ENCODE measurements at places on chromosomes 1 and 21. TPM values are rescaled to one million over a fixed set of nuclear protein-coding genes. Genes with fewer than 3 reads are reported as not detected.
A peak's percentile ranks its signal among the peaks of the same experiment; 100 is the strongest.

Gene C1orf185
- total RNA-seq, result not detected

Gene TIPRL
- total RNA-seq, result 41.5 TPM

DNA sequence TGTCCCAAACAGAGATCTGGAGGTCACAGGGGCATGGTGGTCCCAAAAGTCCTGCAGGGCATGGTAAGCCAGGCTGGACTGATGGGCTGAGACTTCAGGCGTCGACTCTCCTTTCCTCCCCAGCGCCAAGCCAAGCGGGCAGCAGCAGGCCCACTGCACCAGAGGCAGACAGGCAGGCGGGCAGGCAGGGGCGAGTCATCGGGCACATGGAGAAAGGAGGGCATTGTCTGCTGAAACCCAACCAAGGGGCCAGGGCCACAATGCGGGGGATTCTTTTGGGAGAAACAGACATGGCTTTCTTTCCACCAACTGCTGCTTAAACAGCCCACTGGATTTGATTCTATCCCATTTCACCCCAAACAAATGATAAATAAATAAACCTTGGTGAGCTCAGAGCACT, 46.2 kb downstream of the TRABD2B start:
- DNase-seq, result peak; percentile 24

DNA sequence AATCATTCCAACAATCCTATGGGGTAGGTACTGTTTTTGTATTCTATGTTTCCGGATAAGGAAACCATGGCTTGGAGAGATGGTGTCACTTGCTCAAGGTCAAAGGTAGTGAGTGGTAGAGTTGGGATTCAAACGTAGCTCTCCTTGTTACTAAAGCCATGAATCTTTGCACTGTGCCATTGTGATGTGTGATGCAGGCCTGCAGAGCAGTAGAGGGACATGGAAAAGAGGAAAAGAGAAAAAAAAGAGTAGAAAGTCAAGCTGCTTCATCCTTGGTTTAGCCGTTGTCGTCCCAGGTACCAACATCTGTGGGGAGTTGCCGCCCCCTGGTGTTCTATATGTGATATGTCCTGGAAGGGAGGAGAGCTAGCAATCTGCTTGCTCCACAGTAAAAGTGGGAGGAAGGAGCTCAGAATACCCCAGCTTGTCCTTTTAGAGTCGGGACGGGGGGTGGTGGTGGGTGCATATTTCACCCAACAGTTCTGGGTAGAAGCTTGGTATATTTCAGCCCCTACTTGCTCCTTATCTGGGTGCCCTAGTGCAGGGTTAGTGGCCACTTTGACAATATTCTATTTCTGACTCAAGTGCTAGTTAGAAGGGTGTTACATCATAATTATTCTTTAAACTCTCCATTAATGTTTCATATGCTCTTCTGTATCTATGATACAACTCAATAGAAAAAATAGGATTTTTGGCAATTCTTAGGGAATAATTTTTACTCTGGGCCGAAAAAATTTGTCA, 98.4 kb downstream of the EBNA1BP2 start:
- DNase-seq, result peak; percentile 92

GRCh38 chr1:61005614-61006580, 76.5 kb upstream of the NFIA start:
- DNase-seq, result no peak

DNA sequence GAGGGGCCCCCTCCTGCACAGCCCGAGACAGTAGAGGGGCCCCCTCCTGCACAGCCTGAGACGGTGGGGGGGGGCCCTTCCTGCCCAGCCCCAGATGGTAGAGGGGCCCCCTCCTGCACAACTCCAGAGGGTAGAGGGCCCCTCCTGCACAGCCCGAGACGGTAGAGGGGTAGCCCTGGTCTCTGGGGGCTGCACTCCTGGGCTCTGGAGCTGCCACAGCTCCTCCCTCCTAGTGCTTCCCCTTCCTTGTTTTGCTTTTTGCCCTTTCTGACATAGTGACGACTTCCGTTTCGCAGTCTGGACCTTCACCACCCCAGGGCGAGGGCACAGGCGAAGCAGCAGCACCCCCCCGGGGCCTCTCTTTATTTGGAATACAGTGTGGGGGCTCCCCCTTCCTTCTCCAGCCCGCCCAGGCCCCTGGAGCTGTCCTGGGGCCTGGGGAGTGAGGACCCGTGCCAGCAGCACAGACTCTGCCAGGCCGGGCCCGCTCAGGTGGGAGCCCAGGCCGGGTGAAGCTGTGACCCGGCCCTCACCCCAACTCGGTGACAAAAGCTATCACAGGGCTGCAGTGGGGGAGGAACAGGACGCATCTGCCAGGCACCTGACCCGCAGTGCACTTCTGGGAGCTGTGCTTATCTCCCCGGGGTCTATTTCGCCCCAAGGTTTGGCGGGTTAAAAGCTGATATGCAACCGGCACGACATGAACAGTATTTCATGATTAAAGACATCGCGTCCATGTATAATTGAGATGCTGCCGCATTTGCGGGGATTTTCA, 1.1 kb upstream of the PRXL2B start:
- peak; percentile 68 for DNase-seq

DNA sequence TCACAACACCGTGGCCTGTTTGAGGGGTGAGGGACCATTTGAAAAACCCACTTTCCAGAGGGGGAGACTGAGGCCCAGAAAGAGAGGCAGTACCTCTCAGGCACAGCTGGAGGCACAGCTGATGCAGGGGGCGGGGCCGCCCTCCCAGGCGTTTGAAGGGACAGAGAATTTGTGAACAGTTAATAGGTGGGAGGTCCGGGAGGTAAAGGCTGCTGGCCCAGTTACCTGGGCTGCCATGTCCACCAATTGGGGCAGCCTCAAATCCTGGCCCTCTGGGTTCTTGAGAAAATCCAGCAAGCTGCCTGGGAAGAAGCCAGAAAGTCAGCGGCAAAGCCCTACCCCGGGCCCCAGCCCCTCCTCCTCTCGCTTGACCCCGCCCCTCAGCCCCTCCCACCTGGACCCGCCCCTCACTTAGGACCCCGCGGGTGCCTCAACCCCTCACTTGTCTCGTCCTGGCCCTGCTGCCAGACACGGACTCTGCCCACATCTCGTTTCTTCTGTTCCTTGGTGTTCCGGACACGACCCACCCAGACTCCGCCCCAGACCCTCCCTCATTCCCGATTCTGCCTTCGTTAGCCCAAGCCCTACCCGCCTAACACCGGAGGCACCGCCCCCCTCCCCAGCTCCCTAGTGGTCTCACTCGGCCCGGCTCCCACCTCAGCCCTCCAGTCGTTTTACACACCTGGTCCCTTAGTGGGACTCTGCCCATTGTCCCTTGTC, 10.8 kb upstream of the AHDC1 start:
- no peak for DNase-seq

Measured in SJCRH30 (cell line).